ENCODE measurements at places on chromosomes 5 and 9. TPM values are rescaled to one million over a fixed set of nuclear protein-coding genes. Genes with fewer than 3 reads are reported as not detected.

BARX1 gene
- total RNA-seq: 12.5 TPM

HTR1A gene
- not detected for total RNA-seq

HK3 gene
- total RNA-seq: not detected

IFNA4 gene
- total RNA-seq: not detected

F2RL2 gene
- 5.1 TPM for total RNA-seq

TEX48 gene
- not detected for total RNA-seq

PFDN1 gene
- total RNA-seq: 91.4 TPM

PCDHB11 gene
- total RNA-seq: 0.11 TPM

PCDHGA4 gene
- 0.10 TPM for total RNA-seq

FAM221B gene
- not detected for total RNA-seq

Measured in A549 treated with CpdA at 1 μM for 4 hours (cell line).